ENCODE measurements at places on chromosomes 13 and 19.

GRCh38 chr19:1524287-1524971, 552 bp downstream of the PLK5 start:
- DNase-seq = no peak

DNA sequence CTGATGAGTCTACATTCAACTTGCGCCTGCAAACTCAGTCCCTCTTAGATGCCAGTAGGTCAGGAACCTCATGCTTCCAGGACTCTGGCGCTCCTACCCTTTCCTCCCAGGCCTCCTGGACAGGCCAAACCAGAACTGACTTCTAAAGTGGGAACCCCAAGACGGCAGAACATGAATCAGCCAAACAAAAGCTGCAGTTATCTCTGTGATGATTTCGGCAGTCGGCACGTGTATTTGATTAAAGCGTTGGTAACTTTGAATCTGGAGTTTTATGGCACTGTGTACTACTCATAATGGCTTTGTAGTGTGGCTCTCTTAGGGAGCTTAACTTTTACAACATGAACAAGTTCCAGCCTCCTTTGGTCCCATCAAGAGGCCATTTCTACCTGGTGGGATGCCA, 13.7 kb downstream of the ACTN4 start:
- DNase-seq = no peak

- no peak for DNase-seq
Observed at GRCh38 chr19:43422000-43422688, 7.5 kb downstream of the TEX101 start.

GRCh38 chr13:94640721-94641120, 39.1 kb downstream of the GPR180 start:
- DNase-seq = no peak

DNA sequence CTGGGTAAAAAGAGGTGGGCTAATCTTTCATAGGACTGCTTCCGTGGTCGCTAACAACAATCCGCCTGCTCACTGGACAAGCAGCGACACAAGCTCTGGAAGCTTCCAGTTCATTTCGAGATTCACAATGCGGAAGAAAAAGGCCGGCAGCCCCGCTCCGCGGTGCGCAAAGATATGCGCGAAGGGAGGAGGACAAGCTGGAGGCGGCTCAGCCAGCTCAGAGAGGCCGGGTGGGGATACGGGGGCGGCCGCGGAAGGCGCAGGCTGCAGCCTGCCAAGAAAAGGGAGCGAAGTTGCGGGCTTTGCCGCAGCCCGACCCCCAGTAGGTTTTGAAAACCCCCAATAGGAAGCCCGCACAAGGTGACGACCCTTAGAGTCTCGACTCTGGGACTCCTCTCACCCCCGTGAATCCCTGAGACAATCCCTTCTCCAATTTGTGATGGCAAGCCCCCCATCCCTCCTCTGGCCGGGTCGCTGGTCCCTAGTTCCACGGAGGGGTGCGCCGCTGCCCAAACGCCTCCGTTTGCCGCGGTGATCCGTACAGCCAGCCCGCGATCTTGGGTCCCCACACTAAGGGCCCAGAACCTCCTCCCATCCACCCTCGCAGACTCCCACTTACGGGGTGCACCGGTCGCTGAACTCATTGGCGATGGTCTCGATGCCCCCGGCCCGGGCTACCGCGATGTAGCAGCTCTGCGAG, 697 bp downstream of the HSPH1 start:
- DNase-seq = no peak
